ENCODE measurements at places on chromosomes 1 and 21. TPM values are rescaled to one million over a fixed set of nuclear protein-coding genes. Genes with fewer than 3 reads are reported as not detected.

GRCh38 chr1:32881871-32882850, 4.1 kb upstream of the HPCA start:
- no peak for DNase-seq
- no peaks in the 10 kb centered on the region for H3K36me3 ChIP-seq
- H3K4me3 ChIP-seq = no peak overlapping the region
- no peaks in the 10 kb centered on the region for H3K4me1 ChIP-seq

DNA sequence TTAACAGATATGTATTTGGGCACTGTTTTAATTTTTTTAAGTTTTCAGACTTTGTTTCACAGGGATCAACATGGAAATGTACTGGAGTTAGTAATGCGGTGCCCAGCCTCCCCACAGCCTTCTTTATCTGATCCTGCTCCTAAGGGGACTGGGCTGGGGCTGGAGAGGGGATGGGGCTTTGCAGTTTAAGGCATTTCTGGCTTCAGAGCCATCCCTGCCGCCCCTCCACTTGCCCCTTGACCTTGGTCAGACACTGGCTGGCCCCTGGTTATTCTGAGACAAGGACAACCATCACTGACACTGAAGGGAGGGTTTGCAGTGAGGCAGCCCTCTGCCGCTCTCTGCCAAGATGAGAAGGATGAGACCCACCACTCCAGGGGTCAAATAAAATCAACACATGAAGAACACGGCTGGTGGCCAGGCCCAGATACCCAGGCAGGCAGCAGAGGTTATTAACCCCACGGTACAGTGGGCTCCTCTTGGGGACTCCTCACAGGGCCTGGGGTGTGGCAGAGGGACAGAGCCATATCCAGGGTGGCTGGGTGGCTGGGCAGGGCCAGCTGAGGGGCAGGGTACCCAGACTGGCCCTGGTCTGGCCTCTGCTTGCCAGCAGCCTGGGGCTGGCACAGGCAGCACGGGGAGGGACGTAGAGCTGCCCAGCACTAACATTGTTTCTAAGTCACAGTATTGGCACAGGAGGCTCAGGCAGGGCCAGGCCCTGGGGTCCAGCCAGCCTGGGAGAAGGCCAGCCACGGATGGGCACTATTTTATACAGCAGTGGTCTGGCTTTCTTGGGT, 7.2 kb upstream of the UBE2U start:
- H3K27me3 ChIP-seq = no peaks in the 10 kb centered on the region
- no peak for DNase-seq
- H3K4me3 ChIP-seq = no peak overlapping the region

GRCh38 chr1:234605983-234606783, 3.8 kb downstream of the IRF2BP2 start:
- no peaks in the 10 kb centered on the region for H3K27me3 ChIP-seq
- peaks cover 2% of the 10 kb centered on the region for H3K4me1 ChIP-seq
- peaks cover 28% of the 10 kb centered on the region for H3K36me3 ChIP-seq
- peak; percentile 62 for DNase-seq
- peak overlapping the region; percentile 97 for H3K27ac ChIP-seq

- peaks cover 3% of the 10 kb centered on the region for H3K27me3 ChIP-seq
- no peaks in the 10 kb centered on the region for H3K36me3 ChIP-seq
- H3K27ac ChIP-seq = no peak overlapping the region
- DNase-seq = no peak
- H3K4me3 ChIP-seq = no peak overlapping the region
- no peaks in the 10 kb centered on the region for H3K4me1 ChIP-seq
Observed at GRCh38 chr21:42608446-42608845, 45.0 kb upstream of the PDE9A start.

DNA sequence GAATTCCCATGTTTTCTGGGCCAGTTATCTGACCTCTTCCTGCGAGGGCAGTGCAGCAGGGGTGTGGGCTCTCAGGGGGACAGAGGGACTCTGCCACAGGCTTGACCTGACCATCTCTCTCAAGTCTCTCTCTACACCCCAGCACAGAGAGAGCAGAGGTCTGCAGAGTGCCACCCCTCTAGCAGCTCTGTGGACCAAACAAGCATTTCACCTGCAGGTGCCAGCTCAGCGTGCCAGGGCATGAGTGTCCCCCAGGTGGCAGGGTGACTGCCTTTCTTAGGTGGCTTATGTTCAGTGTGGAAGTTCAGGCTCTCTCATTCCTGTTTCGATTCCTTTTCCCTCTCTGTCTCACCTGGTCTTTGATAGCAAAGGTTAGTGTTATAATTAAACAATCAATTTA, 191.3 kb downstream of the CACNA1E start:
- no peak for DNase-seq
- no peaks in the 10 kb centered on the region for H3K27me3 ChIP-seq
- no peak overlapping the region for H3K4me3 ChIP-seq
- no peaks in the 10 kb centered on the region for H3K4me1 ChIP-seq
- no peak overlapping the region for H3K27ac ChIP-seq
- no peaks in the 10 kb centered on the region for H3K36me3 ChIP-seq

DNA sequence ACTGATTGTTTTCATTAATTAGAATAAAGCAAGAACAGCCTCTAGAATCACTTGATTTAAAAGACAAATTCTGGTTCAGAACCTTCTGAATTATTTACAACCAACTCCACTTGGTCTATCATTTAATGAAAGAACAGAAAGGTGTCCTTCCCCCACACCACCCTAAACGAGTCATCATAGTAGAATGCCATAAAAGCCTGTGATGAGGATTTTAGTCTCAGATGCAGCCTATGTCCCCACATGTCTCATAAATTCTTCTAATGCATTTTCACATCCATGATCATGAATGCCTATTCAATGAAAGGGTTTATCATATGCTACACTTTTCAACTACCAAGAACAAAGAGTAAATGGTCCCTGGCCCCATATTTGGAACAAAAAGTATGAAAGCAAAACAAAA, 508.1 kb downstream of the DPYD start:
- H3K4me1 ChIP-seq = no peaks in the 10 kb centered on the region
- H3K27ac ChIP-seq = no peak overlapping the region
- no peak overlapping the region for H3K4me3 ChIP-seq
- peak; percentile 18 for DNase-seq
- no peaks in the 10 kb centered on the region for H3K36me3 ChIP-seq

DNA sequence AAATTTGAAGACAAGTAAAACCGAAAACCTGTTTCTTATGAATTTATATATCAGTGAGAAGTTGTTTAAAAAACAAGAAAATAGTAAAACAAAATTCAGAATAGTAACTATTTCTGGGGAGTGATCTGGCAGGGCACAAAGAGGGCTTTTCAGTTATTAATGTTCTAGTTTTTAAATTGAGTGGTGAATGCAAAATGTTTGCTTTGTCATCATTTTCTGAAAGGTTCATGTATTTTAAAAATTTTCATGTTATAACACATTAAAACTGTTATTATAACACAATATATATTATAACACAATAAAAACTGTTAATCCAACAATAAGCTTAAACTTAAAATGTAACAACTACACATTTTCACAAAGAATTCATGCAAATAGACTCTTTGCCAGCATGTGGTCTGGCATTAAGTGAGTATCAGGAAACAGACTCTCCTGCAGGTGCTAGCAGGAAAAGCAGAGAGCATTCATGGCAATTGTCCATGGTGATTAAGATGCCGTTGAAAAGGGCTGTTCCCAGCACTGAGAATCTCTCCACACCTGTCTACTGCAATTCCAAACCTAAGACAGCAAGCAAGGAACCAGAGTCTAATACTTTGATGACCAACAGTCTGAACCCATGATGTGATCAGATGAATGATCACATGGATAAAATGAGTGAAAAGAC, 204.9 kb downstream of the TBX15 start:
- H3K36me3 ChIP-seq = no peaks in the 10 kb centered on the region
- no peak overlapping the region for H3K4me3 ChIP-seq
- no peaks in the 10 kb centered on the region for H3K4me1 ChIP-seq

GRCh38 chr1:211514030-211514754, 22.2 kb upstream of the RD3 start:
- H3K27ac ChIP-seq = no peak overlapping the region
- H3K36me3 ChIP-seq = no peaks in the 10 kb centered on the region
- no peak overlapping the region for H3K4me3 ChIP-seq
- no peaks in the 10 kb centered on the region for H3K27me3 ChIP-seq

- peaks cover 12% of the 10 kb centered on the region for H3K4me1 ChIP-seq
- H3K4me3 ChIP-seq = no peak overlapping the region
- no peak for DNase-seq
- no peak overlapping the region for H3K27ac ChIP-seq
- H3K36me3 ChIP-seq = no peaks in the 10 kb centered on the region
Observed at GRCh38 chr1:224492632-224493031, 58.0 kb upstream of the WDR26 start.

DNA sequence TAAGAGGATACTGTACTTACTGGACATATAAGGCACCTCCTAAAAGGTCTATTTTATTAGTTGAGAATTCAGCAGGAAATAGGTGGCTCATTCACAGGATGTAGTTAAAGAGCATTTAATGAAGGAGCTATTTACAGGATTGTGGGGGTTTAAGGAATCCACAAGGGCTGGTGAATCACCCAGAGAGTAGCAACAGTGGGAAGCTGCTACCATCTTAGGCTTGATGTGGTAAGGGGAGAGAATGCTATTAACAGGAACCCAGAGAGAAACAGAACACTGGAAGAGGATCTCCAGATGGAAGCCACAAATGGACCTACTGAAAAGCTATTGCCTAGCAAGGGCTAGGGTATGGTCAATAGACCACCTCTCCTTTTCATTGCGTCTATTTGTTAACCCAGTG, 52.0 kb upstream of the COL11A1 start:
- no peaks in the 10 kb centered on the region for H3K4me1 ChIP-seq
- H3K36me3 ChIP-seq = no peaks in the 10 kb centered on the region
- peak; percentile 18 for DNase-seq
- no peak overlapping the region for H3K27ac ChIP-seq
- H3K4me3 ChIP-seq = no peak overlapping the region

DNA sequence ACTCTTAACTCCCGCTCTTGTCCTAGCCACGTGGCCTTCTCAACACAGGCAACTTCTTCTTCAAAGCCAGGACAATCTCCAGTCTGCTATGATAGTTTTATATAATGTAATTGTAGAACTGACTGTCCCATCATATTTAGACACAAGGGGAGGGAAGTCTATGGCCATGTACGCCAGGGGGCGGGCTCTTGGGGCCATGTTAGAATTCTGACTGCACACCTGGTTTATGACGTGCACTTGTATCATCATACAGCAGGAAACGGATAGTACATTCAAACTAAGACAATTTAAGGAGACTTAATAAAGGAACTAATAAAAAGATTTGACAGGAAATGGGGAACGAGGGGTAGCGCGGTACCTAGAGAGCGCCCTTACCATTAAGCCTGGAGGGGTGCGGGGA, 21.5 kb downstream of the DMRTB1 start:
- H3K4me3 ChIP-seq = no peak overlapping the region
- no peak overlapping the region for H3K27ac ChIP-seq
- peaks cover 57% of the 10 kb centered on the region for H3K27me3 ChIP-seq
- no peak for DNase-seq
- no peaks in the 10 kb centered on the region for H3K36me3 ChIP-seq
- peaks cover 4% of the 10 kb centered on the region for H3K4me1 ChIP-seq

DNA sequence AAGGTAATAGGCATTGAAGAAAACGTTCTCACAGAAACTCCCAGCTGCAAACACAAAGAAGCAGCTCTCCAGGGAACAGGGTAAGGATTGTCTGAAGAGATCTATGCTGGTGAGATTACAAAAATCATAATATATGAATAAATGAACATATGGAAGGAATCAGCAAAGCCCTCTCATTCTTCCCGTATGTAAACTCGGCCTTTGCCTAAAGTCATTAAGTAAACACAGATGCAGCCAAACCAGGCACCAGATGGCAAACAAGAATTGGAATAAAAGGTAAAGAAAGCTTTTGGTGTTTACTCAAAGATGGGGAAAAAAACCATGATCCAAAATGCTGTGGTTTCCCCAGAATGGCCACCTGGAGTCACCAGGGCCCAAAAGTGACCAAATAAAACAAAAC, 76.6 kb upstream of the HOOK1 start:
- peak; percentile 93 for DNase-seq
- no peak overlapping the region for H3K4me3 ChIP-seq
- peaks cover 22% of the 10 kb centered on the region for H3K4me1 ChIP-seq
- H3K27me3 ChIP-seq = no peaks in the 10 kb centered on the region
- H3K27ac ChIP-seq = peak overlapping the region; percentile 96

- H3K4me3 ChIP-seq = peak within 1 kb of the TSS; percentile 19
- peaks cover 3% of the 10 kb centered on the region for H3K4me1 ChIP-seq
- DNase-seq = peak; percentile 21
- H3K27me3 ChIP-seq = peaks cover 24% of the 10 kb centered on the region
Observed at GRCh38 chr1:209674957-209675564, at the start of gene G0S2. G0S2 (plus strand) TSS chr1:209675412; CDS start chr1:209675685, 273 bp downstream.

GRCh38 chr1:19484798-19485361, 459 bp downstream of the CAPZB start:
- peak overlapping the region; percentile 99 for H3K27ac ChIP-seq
- peaks cover 31% of the 10 kb centered on the region for H3K4me1 ChIP-seq
- H3K27me3 ChIP-seq = no peaks in the 10 kb centered on the region
- peaks cover 15% of the 10 kb centered on the region for H3K36me3 ChIP-seq

- no peaks in the 10 kb centered on the region for H3K27me3 ChIP-seq
- H3K36me3 ChIP-seq = peaks cover 2% of the 10 kb centered on the region
- H3K4me1 ChIP-seq = no peaks in the 10 kb centered on the region
- no peak overlapping the region for H3K4me3 ChIP-seq
- DNase-seq = no peak
Observed at GRCh38 chr1:243411472-243411871, 155.6 kb downstream of the SDCCAG8 start.

- peaks cover 19% of the 10 kb centered on the region for H3K4me1 ChIP-seq
- H3K27me3 ChIP-seq = no peaks in the 10 kb centered on the region
- H3K27ac ChIP-seq = peak overlapping the region; percentile 75
- no peaks in the 10 kb centered on the region for H3K36me3 ChIP-seq
Observed at GRCh38 chr21:33947451-33948095, 32.0 kb upstream of the ATP5PO start.

- peaks cover 2% of the 10 kb centered on the region for H3K27me3 ChIP-seq
- no peaks in the 10 kb centered on the region for H3K4me1 ChIP-seq
- H3K36me3 ChIP-seq = no peaks in the 10 kb centered on the region
- no peak for DNase-seq
- H3K27ac ChIP-seq = no peak overlapping the region
Observed at GRCh38 chr21:39668369-39668768, 55.6 kb downstream of the B3GALT5 start.

DNA sequence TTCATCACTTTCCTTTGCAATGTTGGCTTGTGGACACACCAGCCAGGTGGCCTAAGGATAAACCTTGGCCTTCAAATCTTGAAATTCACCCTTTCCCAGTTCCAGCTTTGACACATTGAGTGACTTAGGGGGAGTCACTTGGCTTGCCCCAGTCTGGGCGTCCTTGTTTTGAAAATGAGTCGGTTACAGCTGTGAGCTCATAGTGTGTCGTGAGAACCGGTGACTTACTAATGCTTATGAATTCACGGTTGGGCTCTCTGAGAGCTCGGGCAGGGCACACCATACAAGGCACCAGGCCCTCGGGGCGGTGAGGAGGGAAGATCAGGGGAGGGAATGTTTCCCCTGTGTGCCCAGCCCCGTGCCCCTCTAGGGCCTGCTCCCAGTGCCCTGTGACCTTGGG, 126.9 kb upstream of the TMPRSS2 start:
- H3K4me3 ChIP-seq = no peak overlapping the region
- H3K27me3 ChIP-seq = no peaks in the 10 kb centered on the region
- peak; percentile 89 for DNase-seq
- no peak overlapping the region for H3K27ac ChIP-seq
- H3K4me1 ChIP-seq = peaks cover 5% of the 10 kb centered on the region
- no peaks in the 10 kb centered on the region for H3K36me3 ChIP-seq

The F13B gene
- not detected for total RNA-seq

The HES3 gene
- total RNA-seq = not detected

The SYPL2 gene
- total RNA-seq = under 0.01 TPM

The THEM5 gene
- not detected for total RNA-seq

The ITLN1 gene
- not detected for total RNA-seq

The KTI12 gene
- 13.1 TPM for total RNA-seq

The NR1I3 gene
- total RNA-seq = not detected

The LCK gene
- total RNA-seq = not detected

Measured in IMR-90 (cell line).